ENCODE measurements at places on chromosomes 6 and 20.
A peak's percentile ranks its signal among the peaks of the same experiment; 100 is the strongest.

GRCh38 chr20:11320033-11320432 lies 597.7 kb upstream of the BTBD3 start:
- DNase-seq, result no peak

DNA sequence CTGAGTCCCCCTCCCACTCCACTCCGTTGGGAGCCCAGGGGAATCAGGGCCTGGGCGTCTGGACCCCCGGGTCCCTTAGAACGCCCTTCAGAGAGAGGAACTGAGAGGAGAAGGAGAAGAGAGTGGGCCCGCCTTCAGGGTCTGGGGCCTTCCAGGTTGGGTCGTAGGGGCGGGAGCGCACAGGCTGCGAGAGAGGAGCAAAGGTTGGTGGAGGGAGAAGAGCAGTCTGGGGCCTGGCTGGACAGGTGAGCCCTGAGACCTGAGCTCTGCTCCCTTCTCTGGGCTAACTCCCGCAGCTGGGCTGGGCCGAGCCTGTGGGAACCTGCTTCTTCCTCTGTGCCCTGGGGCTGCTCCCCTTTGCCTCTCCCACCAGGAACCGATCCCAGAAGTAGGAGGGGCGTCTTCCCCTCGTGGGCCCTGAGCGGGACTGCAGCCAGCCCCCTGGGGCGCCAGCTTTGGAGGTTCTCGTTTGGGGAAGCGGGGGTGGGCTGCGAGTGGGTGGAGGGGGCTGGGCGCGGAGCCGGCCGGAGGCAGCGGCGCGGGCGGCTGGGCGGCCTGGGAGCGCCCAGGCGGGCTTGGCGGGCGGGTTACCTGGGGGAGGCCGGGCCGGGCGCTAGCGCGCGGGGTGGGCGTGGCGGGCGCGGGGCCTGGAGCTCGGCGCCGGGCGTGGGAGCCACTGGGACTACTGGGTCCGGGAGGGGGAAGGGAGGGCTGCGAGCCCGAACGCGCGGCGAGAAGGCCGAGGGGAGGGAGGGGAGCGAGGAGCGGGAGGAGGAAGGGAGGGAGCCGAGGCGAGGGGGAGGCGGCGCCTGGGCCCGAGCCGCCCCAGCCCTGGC lies at the start of gene DDR1:
TSS of gene DDR1 (plus strand) at position 835 of the 836 bp plus-strand sequence. CDS start 4,211 bp downstream, outside the sequence.
- peak; percentile 72 for DNase-seq

DNA sequence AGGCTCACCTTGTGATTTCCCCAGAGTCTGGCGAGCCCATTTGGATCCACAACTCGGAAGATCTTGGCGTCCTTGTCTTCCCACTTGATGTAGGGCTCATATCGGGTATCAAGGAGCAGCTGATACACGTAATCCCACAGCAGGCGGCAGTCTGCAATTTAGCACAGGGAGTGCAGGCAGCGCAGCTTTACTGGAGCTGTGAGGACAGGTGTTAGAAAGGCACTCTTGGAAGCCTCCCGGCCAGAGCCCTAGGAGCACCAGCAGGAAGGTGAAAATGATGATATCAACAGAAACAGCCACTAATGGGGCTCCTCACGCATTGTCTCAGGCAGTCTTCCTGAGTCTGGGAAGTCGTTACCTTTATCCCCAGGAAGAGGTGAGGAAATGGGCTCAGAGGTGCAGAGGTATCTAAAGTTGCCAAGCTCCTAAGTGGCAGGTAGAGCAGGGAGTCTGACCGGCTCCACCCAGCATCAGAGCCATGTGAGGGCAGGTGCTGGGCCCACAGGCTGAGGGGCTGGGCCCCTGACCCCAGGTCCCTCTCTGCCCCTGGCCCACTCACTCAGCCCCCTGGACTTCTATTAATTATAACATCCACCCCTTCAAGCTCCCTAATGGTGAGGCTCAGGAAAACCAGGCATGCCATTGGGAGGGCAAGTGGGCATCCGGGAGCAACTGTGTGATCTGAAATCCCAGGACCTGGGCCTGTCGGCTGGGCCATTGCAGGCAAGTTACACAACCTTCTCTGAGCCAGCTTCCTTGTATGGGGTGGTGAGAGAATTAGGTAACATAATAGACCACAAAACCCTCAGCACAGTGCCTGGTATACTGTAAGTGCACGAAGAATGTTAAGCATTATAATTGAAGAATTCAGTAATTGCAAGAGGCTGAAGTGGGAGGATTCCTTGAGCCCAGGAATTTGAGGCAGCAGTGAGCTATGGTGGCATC lies 18.3 kb downstream of the ETV7 start:
- peak; percentile 86 for DNase-seq

GRCh38 chr6:26593278-26594130 lies 3.2 kb upstream of the ABT1 start:
- no peak for DNase-seq

DNA sequence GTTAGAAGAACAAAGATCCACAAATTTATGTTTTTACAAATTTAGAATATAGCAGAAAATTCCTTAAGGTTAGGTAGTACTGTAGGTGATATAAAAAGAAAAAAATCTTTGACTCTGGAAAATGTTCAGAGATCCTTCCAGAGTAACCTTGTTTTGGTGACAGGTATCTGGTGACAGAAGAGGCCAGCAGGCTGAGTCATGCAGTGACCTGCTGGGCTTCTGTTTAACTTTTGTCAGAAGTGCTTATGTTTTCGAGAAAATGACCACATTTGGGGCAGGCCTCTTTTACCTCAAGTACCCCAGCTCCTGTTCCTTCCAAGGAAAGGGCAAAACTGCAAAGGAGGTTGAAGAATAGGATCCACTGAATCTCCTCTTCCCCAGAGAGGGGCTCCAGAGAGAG lies 10.5 kb upstream of the CLDN20 start:
- DNase-seq, result no peak

GRCh38 chr20:63835021-63835858 lies 4.2 kb upstream of the ZBTB46 start:
- DNase-seq, result peak; percentile 99

DNA sequence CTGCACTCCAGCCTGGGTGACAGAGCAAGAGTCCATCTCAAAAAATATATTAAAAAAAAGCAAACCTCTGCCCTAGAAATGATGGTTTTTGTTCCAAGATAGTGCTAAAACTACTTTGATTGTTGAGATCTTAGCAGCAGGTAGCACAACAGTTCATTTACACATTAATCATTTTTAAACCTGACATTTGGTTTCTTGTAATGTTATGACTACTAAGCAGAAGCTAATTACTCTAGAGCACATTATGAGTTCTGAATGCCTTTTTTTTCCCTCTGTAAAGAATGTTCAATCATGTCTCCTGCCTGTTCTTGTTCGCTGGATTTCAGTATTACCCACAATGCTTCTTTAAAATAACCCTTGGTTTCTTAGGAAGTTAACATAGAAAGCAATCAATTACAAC lies 24.7 kb upstream of the PHF3 start:
- no peak for DNase-seq

DNA sequence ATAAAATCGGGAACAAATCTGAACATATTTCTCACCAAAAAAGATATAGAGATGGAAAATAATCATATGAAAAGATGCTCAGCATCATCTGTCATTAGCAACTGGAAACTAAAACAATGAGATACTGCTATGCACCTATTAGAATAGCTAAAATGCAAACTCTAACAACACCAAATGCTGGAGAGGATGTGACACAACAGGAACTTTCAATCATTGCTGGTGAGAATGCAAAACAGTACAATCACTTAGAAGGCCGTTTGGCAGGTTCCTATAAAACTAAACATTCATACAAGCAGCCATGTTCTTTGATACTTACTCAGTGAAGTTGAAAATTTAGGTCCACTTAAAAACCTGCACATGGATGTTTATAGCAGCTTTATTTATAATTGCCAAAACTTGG lies 67.0 kb downstream of the FAM50B start:
- DNase-seq, result no peak

GRCh38 chr6:50214937-50215336 lies 165.2 kb upstream of the DEFB112 start:
- no peak for DNase-seq

GRCh38 chr6:148465670-148466069 lies 123.0 kb downstream of the SASH1 start:
- no peak for DNase-seq

- DNase-seq, result peak; percentile 73
Measured at GRCh38 chr6:45514454-45515230, 136.9 kb upstream of the SUPT3H start.

DNA sequence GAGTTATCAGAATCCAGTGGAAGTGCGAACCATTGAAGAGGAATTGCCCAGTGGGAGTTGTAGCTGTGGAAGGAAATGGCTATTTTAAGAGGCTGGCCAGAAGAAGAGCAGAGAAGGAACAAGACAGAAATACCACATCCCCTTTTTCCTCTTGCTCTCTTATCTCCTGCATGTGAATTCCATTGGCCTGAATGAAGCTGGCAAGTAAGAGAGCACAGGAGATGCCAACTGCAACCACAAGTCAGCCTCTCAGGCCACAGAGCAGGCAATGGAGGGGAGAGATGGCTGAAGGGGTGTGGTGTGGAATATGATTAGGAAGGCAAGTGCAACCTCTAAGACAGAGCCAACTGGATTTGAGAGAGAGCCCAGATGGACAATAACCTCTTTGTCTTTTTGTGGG lies 362.7 kb upstream of the IMPG1 start:
- peak; percentile 6 for DNase-seq

GRCh38 chr6:162385980-162386379 lies 341.6 kb downstream of the PRKN start:
- peak; percentile 25 for DNase-seq

DNA sequence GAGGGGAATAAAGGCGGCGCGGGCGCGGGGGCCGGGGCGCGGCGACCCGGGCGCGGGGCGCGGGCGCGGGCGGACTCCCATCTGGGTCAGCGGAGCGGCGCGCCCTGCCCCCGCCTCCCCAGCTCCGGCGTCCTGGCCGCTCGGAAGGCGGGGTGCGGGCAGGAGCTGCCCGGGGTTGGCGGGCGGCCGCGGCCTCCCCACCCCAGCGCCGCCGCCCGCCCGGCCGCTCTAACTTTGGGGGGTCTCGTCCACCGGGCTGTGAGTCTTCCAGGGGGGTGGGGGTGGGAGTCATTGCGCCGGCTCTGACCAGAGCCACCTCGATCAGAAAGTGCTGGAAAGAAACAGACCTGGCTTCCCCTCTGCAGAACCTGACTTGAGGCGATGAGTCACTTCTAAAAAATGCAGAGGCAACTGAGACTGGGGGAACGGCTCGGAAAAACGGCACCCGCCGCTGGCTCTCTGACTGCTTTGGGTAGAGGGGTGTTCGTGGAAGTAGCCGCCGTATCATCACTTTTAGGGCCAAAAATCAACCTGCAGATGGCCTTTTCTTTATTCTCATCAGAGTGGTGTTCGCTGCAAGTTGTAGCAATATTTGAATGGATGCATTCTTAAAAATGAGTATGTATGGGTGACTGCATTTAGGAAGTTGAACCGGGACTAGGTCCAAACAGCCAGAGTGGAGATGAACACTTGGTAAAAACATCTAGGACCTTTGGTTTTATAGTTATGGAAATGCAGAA lies 667 bp downstream of the CAP2 start:
- peak; percentile 69 for DNase-seq

- peak; percentile 61 for DNase-seq
Measured at GRCh38 chr6:84500726-84501125, 263.7 kb downstream of the TBX18 start.

GRCh38 chr6:2993755-2994317 lies 5.9 kb upstream of the NQO2 start:
- DNase-seq, result no peak

- no peak for DNase-seq
Measured at GRCh38 chr20:1940581-1940980, 45.4 kb downstream of the SIRPA start.

GRCh38 chr6:159184559-159184958 lies 15.4 kb downstream of the FNDC1 start:
- DNase-seq, result no peak

GRCh38 chr6:7219310-7219709 lies 93.7 kb downstream of the SSR1 start:
- peak; percentile 40 for DNase-seq

GRCh38 chr6:41077536-41077935 lies 4.8 kb downstream of the NFYA start:
- no peak for DNase-seq

- peak; percentile 63 for DNase-seq
Measured at GRCh38 chr6:84220809-84221409, 6.5 kb downstream of the CEP162 start.

DNA sequence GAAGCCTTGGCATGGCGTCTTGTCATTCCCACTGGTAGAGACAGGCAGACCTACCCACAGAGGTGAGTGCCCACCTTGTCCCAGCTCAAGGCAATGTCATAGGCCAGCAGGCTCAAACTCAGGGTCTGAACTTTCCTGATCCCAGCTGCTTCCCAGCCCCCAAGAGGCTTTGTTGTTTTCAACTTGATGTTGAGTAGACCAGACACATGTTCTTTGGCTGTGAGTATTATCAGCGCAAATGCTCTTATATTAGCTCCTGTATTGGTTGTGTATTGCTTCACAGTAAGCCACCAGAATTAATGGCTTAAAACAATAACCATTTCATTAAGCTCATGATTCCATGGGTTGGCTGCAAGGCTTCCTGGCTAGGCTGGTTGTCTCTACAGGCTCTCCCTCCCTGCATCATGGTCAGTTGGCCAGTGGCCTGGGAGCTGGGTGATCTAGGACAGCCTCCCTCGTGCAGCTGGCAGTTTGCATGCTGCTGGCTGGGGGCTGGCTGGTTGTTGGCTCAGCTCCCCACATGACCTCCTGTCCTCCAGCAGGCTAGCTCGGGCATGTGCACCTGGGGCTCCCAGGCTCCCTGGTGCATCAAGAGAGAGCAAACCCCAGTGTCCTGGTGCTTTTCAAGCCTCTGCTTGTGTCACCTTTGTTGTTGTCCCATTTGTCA lies 21.6 kb downstream of the TOX2 start:
- no peak for DNase-seq

GRCh38 chr6:91167846-91168245 lies 581.0 kb upstream of the MAP3K7 start:
- DNase-seq, result peak; percentile 19

GRCh38 chr20:1855690-1856089 lies 39.5 kb upstream of the SIRPA start:
- no peak for DNase-seq

GRCh38 chr6:6569096-6569810 lies 19.3 kb upstream of the LY86 start:
- no peak for DNase-seq

DNA sequence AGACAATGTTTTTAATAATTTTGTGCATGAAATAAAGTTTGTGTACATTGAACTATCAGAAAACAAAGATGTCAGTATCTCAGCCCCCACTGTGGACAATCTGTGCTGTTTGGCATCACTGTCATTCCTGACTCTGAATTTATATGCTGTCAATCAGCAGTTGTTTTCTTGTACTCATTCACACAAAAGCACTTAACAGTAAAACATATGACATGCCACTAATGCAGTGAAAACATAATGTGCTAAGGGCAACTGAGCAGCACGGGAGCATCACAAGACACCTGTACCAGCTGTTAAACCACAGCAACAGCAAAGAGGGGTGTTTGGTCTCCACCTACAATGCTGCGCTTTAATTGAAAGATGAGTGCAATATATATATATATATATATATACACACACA lies 647.8 kb upstream of the SLC35B3 start:
- no peak for DNase-seq

DNA sequence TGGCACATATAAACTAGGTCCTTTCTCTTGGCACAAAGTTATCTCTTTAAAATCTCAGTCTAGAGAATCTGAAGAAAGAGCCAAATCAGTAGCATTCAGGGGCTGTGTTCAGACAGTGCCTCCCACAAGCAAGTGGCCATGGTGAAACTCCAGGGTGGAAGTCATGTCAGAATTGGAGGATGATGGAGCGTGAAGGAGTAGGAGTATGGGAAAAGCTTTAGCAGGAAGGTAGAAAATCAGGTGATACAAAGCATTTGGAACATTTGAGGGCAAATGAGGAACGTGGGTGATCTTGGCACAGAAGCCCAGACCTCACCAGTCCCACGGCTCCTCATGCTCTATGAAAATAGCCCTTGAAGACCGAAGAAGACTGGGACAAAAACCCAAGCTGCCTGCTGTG lies 2.8 kb upstream of the HLA-DQB1 start:
- no peak for DNase-seq

GRCh38 chr20:2760297-2760951 lies 40.0 kb downstream of the CPXM1 start:
- DNase-seq, result no peak

Measured in choroid plexus epithelial cell (primary cell).